ENCODE measurements at places on chromosomes 2 and 18.

- DNase-seq = no peak
Observed at GRCh38 chr2:3214806-3215404, 162.7 kb downstream of the EIPR1 start.

DNA sequence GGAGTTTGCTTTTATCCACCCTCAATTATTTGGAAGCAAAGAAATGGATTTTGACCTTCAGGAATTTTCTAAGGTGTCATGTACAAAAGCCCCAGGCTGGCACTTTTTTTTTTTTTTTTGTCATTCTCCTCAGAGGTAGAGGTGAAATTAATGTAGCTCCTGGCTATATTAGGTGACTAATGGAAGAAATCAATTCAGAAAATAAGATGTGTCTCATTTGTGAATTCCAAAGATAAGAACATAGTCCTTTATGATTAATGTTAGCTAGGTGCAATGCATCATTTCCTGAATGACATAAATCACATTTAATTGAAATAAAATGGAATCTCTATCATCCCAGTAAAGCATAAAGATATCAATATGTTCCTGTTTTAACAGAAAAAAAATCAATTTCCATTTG lies 477.6 kb downstream of the FBXO15 start:
- no peak for DNase-seq

DNA sequence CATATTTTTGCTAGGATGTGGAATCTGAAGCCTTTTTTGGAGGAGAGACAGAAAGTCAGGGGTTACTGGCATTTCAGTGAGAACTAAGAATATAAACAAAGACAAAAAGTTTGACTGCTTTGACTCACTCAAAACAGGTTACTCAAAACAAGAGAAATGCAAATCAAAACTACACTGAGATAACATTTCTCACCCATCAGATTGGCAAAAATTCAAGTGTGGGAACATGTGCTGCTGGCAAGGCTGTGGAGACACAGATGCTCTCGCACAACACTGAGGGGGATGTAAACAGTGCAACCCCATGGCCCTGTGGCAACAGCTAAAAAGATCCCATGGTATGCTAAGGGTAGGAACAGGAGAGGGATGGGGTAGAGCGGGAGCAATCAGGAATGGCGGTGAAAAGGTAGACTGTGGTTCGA lies 86.6 kb downstream of the DTNB start:
- DNase-seq = no peak

DNA sequence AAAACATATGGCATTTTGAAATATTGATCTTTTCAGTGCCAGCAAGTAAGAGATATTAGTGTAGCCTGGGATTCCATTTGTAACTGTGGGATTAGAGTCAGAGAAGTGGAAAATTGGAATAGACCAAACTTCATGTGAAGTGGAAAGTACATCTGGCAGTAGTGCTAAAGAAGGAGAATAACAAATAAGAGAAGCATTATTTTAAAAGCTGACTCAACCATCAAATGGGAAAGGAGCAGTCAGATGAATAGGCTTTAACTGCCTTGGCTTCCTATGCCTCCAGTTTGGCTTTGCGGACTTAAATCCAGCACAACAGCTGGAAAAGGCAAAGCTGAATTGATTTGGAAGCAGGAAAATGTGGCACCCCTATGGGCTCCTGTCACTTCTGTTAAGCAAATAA lies 623.1 kb downstream of the TSN start:
- DNase-seq = no peak

DNA sequence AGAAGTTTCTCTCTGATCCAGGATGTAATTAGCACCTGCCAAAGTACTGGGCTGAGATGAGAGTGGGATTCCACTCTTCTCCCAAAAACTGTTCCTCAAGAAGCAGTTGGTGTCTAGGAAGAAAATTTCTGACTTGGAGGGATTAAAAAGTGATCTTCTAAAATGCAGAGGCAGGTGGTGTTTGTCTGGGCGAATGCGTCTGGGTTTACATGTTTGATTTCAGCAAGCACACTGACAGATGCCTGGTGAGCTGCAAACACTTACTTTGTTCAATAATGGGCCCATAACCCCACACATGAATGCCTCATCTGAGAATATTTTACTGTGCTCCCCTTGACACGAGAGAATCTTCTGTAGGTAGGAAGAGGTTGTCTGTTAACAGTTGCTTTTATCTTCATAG lies 24.3 kb upstream of the KCNF1 start:
- DNase-seq = no peak

- no peak for DNase-seq
Observed at GRCh38 chr2:70534183-70534836, 19.3 kb downstream of the TGFA start.

DNA sequence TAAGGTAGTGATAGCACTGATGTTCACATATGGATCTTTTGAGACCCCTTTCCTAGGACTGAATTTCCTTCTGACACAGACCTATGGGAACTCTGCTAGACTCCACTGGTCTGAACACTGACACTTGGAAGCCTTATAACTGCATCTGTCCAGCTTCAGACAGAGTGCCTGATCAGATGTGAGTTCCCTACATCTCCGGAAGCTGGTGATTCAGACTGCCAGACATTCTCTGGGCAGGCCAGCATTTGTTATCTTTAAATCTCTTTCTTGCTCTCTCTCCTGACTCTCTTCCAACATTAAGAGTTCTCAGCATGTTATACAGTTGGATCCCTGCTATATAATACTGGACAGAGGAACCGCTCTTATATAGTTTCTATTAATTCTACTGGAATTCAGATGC lies 408.5 kb downstream of the ZEB2 start:
- no peak for DNase-seq

DNA sequence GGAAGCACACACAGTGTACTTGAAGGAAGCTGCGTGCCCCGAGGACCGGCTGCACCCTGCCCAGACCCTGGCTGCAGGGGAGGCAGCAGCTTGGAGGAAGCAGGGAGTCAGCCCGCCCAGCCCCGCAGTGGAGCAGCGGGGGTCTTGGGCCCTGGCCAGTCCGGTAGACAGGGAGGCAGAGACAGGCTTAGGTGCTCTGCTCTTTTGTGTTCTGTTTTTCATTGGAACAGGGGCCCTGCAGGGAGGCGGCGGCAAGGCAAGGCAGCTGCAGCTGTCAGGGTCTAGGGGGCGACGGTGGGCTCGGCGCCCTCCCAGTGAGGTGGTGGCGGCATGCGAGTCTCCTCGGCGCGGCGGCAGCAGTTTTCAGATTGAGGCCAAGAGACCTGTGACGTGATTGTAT lies 53.3 kb upstream of the TFCP2L1 start:
- no peak for DNase-seq

DNA sequence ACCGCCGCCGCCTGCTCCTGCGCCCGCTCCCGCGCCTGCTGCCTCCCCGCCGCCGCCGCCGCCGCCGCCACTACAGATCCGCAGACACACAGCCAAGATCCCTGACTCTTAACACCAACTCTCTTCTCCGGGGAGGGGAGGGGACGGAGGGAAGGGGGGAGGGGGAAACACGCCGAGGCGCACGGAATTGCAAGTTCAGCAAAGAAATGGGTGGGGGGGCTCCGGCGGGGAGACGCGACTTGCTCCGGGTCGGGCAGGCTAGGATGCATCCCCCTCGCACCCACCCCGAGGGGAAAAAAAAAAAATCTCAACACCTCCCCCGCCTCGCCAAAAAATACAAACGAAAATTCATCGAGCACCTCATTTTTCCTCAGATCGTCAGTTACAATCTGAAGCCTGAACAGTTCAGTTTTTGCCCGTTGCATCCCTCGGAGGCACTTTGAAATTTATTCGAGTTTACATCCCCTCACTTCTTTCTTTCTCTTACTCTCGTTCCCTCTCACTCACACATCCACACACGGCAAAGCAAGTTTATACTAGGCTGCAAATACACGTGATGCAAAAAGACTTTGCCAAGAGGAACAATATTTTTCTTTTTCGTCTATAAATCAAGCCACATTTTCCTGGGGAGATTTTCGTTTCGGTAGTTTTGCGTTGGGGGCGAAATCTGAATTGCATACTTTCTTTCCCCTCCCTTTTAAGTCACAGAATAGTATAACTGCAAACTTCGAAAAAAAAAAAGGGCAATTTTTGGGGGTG lies at the start of gene TCF4:
TSS of gene TCF4 (minus strand) at position 82 of the 759 bp plus-strand sequence. CDS start 1,076 bp downstream, outside the sequence.
- no peak for DNase-seq

DNA sequence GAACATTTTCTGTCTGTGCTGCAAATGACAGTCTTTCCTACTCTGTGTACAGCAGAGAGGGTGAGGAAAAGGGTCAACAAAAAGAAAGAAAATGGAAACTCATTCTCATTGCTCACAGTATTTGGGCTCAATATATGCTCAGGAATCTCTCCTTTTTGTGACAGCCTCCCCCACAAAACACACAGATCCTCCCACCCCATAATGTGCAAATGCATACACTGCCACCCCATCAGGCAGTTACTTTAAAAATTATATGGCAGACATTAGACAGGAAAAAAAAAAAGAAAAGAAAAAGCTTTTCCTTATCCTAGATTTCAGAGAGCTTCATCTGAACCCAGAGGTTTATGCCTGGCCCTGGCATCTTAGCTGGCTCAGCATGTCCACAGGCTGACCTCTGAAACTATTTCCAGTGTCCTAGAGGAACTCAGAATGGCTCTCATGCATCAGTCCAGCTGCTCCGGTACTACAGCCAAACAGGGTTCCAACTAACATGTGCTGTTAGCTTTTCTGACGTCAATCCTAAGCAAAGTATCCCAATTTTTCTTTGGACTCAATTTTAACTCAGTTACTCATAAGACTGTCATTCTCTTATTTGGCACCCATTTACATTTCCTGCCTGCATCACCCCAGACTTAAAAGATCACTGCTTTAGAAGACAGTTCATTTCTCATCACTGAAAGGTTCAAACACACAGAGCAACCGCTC lies 105.9 kb downstream of the RBMS1 start:
- no peak for DNase-seq

- DNase-seq = no peak
Observed at GRCh38 chr18:29154758-29155725, 978.1 kb upstream of the CDH2 start.

- DNase-seq = no peak
Observed at GRCh38 chr18:74826572-74826971, 228.9 kb downstream of the ZNF407 start.

GRCh38 chr18:48548011-48548771 lies 9.4 kb downstream of the CTIF start:
- no peak for DNase-seq

DNA sequence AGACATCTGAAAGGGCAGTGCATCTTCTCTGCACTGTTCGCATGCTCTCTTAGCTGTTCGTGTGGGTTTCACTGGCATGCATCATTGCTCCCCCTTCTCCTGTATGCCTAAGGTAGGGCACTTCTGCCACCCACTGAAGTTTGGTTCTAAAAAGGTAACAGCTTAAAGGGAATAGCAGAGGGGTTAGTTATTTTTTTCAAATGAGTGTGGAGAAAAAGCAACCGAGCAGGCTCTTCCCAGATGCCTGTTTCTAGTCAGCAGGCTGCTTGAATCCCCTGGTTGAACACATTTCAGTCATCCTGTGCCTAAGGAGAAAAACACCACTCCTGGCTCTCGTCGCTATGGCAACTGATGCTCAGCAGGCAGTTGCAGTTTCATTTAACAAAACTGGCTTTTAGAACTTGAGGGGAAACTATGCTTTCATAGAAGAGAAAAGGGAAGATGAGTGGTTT lies 69.8 kb upstream of the GALNT3 start:
- no peak for DNase-seq

GRCh38 chr2:237557633-237558015 lies 8.8 kb upstream of the PRLH start:
- no peak for DNase-seq

Data from stimulated activated CD4-positive, alpha-beta T cell treated with anti-CD3 and anti-CD28 coated beads, Interleukin-1b, Interleukin-23, amount 100 ng/mL, for 1 hour (primary cell).